ENCODE measurements at places on chromosomes 16 and 17.

DNA sequence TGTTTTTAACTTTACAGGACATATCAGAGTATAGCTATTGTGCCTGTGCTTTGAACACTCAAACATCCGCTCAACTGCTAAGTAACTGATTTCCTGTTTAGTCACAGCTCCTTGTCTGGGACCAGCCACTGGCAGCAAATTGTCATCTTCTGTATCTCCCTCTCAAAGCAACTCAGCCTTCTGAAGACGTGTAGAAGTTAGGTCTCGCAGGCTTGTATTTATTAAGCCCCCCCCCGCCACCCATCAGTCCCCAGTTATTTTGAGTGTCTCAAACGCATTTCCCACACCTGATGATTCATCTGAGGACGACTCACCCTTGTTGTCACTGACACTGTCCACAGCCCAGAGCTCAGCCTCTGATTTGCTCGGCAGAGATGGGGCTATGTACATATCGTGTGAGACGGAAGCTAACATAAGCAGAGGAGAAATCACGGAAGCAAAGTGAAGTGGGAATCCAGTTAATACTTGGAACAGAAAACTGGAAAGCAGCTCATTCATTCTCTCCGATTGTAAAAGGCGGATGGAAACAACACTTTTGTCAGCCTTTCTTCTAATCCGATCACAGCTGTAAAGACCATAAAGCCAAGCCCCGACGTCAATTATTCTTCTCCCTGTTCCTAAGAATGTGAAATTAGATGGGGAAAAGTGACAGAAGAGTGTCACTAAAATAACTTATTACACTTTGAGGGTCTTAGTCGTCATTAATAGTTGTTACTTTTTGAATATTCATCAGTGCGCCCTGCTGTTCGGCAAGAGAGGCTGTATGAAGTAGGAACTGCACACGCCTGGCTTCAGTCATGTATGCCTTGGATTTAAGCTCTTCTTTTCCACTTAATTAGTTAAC, 64.2 kb downstream of the PITPNC1 start:
- DNase-seq, result peak; percentile 78

GRCh38 chr17:44556832-44557606, at the start of gene FZD2:
Gene FZD2 (plus strand): TSS chr17:44557484. CDS start chr17:44557689, 205 bp downstream.
- no peak for DNase-seq

DNA sequence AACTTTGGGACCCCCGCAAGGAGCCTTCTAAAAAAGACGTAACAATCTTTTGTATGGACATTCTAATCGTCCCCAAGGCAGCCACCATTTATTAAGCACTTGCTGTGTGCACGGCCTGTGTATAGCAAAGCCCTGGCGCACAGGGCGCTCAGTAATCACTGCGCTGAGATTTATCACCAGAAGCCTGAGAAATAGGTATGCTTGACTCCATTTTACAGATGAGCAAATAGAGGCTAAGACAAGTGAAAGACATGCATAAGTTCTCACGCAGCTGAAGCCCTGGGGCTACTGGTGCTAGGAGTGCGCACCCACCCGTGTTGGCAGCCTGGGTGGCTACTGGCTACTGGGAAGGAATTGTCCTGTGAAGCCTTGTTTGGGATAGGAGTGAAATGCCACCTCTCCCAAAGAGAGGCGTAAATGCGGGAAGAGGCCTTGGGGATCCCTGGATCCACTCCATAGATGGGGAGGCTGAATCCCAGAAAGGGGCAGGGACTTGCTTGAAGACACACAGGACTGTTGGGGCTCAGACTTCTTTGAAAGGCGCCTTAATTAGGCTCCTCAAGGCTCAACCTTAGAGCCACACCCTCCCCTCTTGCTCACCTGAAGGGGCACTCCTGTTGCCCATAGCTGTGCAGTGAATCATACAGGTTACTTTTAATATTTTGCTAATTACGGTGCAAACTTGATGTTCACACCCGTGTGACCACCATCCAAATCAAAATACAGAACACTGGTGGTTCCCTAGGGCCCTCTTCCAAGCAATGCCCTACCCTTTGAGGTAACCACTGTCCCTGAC, 634 bp upstream of the NATD1 start:
- DNase-seq, result no peak

- no peak for DNase-seq
These were observed 6.8 kb downstream of the PCTP start for GRCh38 chr17:55757659-55758058.

DNA sequence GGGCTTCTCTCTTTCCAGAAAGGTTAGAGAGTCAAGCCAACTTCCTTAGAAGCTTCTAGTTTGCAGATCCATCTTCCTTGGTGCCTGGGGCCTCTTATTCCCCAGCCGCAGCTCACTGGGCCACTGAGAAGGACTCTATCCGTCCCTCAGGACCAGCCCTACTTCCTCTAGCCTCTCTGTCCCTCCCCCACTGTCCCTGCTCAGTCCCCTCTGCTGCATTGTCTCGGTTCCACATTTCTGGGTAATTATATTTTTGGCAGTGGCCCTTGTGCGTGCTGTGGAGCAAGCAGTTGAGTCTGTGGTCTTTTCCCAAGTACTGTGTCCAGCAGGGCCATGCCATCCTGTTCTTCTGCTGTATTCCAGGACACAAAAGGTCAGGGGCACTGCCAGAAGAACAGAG, 17.8 kb downstream of the IRX3 start:
- DNase-seq, result no peak

- peak; percentile 37 for DNase-seq
These were observed 38.6 kb upstream of the SLFN13 start for GRCh38 chr17:35486920-35487732.

DNA sequence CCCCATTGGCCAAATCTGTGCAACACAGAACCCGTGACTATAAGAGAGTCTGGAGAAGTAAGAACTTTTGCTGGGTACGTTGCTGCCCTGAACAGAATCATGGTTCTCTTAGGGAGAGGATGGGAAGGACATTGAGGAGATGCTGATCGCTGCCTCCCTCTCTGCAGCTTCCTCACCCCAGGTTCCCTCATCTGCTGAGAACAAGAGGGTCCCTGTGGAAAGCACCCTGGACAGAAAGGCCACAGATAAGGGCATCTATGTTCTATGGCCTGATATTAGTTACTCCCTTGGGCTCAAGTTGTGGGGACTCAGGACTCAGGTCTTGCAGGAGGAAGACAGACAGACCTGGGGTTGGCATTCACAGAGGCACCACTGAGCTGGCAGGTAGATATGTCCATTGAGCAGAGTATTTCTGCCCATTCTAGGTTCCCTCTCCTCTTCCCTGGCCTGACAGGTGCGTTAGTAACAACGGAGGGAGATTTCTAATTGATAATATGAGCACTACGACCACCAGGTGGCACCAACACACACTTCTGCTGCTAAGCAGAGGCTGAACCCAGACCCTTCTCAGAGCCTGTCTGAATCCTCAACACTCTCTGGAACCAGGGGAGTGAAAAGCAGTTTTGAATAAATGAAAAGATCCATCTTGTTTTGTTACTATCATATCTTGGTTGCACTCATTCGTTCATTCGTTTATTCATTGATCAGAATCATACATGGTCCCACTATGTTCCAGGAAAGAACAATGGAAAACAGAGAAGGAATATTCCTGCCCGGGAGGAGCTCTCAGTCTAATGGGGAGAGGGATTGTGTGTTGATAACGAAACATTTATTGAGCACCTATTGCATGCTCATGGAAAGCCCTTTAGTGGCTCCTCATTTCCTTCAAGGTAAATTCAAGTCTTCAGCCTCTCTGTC, 56.4 kb downstream of the SLC6A2 start:
- DNase-seq, result peak; percentile 2

DNA sequence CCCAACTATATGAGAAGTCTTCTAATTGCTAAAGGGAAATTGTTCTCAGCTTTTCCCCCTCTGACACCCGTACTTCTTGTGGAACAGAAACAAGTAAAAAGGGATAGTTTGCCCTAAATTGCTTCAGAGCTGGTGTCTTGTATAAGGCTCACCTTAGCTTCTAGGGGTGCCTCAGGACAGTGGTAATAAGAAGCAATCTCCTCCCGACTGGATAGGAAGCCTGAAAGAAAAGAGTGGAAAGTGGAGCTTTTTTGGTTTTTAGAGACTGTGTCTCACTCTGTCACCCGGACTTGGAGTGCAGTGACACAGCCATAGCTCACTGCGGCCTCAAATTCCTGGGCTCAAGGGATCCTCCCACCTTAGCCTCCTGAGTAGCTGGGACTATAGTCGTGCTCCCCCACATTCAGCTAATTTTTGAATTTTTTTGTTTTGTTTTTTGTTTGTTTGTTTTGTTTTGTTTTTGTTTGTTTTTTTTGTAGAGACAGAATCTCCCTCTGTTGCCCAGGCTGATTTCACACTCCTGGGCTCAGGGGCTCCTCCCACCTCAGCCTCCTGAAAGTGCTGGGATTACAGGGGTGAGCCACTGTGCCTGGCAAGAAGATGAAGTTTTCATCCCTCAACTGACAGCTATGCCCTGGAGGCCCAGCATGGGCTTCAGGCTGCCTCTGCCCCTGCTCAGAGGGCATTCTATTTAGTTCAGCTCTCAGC, 3.4 kb downstream of the TAT start:
- DNase-seq, result no peak

GRCh38 chr17:70752966-70753467, 583.7 kb downstream of the KCNJ2 start:
- no peak for DNase-seq

GRCh38 chr16:57084257-57084770, 8.1 kb upstream of the CPNE2 start:
- peak; percentile 55 for DNase-seq

- no peak for DNase-seq
These were observed 187.4 kb upstream of the CACNG5 start for GRCh38 chr17:66647391-66647983.

DNA sequence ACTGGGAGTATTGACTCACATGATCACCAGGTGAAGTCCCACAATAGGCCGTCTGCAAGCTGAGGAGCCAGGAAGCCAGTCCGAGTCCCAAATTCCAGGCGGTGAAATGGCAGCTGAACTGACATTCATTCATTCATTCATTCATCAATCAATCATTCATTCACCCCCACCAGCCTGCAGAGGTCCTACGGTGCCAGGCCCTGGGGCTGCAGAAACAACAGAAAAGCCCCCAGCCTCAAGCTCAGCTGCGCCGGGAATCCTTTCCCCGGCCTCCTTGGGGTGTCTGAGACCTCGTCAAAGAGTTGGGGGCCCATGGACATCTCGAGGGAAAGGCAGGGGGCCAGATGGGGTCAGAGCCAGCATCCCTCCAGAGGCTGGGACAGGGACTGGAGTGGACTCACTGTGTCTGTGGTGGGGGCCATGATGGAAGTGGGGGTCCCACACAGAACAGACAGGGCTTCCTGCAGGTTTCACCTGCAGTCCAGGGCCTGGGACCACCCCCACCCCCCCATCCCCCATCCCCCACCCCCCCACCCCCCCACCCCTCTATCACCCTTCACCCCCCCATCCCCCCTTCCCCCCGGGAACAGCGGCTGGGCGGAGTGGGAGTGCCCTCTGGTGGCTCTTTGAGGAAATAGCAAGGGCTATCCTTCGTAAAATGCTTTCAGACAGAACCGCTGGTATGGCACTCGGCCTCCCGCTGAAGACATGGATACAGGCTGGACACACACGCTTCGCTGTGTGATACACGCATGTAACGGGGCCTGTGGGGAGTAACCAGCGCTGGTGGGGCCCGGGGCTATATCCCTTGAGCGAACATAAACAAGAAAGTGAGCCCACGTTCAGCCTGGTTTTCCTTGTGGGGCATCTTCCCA, 8.5 kb upstream of the ZC3H18 start:
- DNase-seq, result no peak

GRCh38 chr16:60304066-60304465, 1570.0 kb upstream of the GOT2 start:
- DNase-seq, result no peak

DNA sequence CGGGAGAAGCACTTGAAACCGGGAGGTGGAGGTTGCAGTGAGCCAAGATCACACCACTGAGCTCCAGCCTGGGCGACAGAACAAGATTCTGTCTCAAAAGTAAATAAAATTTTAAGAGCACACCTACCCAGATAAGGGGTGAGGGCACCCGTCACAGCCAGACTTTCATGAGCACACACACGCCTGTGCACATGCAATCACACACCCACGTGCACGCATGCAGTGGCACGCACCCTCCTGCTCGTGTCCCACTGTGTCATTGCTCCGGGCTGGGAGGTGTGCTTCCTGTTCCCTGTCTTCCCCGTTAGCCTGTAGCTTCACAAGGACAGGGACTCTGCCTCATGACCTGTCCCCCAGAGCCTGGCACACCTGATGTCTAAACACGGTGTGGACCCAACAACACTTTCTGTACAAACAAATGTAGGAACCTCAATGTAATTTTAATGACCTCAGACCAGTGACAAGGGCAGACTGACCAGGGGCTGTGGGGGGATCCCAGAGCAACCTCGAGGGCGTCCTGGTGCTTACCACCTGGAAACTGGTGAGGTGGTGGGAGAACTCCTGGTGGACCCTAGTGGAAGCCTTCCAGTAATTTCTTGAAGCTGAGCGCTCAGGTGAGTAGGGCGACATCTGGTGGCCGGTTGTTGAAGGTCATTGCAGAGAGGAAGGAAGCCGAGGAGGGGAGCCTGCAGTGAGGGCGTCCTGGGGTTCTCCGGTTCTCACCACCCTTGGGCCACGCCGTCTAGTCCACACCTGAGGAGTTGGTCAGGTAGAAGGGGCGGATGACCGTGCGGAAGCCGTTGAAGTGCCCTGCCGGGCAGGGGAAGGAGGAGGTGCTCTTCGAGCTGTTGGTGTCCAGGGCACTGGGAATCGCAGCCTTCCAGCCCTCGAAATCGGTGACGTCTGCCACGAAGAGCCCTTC, 8.6 kb downstream of the LGALS3BP start:
- DNase-seq, result peak; percentile 56

GRCh38 chr17:79019632-79020584, 4.1 kb upstream of the C1QTNF1 start:
- DNase-seq, result no peak

GRCh38 chr17:5115673-5116651, at the start of gene USP6:
Gene USP6 (plus strand): TSS chr17:5116032. CDS start chr17:5130368, 14,336 bp downstream.
- no peak for DNase-seq

DNA sequence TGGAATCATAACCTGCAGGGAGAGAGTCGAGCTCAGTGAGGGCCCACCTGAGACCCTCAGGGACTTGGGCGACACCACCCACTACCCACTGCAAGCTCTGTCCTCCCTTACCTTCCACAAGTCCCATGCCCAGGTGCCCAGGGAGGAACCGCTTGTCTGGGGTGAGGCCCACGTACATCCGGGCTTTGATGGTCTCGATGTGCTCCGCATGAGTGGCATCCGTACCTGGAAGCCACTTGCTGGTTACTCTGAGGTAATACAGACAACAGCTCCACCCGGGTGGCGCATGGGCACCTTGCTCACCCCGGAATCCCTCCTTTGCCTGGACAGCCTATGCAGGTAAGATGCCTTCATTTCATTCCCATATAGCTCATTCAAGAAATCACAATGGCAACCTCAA, 24.8 kb downstream of the MIEF2 start:
- no peak for DNase-seq

DNA sequence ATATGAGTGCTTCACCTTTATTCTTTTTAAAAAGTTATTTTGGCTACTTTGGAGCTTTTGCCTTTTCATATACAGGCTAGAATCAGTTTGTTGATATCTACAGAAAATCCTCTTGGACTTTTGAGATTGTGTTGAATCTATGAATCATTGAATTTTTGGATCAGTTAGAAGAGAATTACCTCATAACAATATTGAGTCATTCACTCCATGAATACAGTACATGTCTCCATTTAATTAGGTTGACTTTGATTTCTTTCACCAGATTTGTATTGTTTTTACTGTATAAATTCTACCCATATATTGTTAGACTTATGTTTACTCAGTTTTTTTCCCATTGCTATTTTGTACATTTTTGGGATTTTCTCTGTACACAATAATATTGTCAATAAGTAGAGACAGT, 54.4 kb downstream of the TAOK1 start:
- no peak for DNase-seq
